ENCODE measurements at places on chromosomes 3 and 15. TPM values are rescaled to one million over a fixed set of nuclear protein-coding genes. Genes with fewer than 3 reads are reported as not detected.

The GOLGA8J gene
- not detected for total RNA-seq

The SEMA3F gene
- 16.5 TPM for total RNA-seq

The GOLGA6A gene
- total RNA-seq = not detected

The SNTN gene
- total RNA-seq = not detected

The WDR82 gene
- total RNA-seq = 18.9 TPM

The DRD3 gene
- total RNA-seq = not detected

The SHC4 gene
- total RNA-seq = not detected

The MLF1 gene
- total RNA-seq = 6.0 TPM

The WNT5A gene
- not detected for total RNA-seq

The MYLK gene
- total RNA-seq = 20.5 TPM

The PYGO1 gene
- total RNA-seq = not detected

The FXR1 gene
- total RNA-seq = 44.9 TPM

The ISG20 gene
- total RNA-seq = 60.2 TPM

The LZTFL1 gene
- total RNA-seq = 6.4 TPM

The SCN11A gene
- not detected for total RNA-seq

The NECTIN3 gene
- total RNA-seq = 18.6 TPM

The ROBO2 gene
- total RNA-seq = 0.55 TPM

The EAF2 gene
- 0.86 TPM for total RNA-seq

The PRKCD gene
- total RNA-seq = 5.2 TPM

The SLC22A13 gene
- total RNA-seq = 0.26 TPM

The NANOGP8 gene
- not detected for total RNA-seq

The PSMA4 gene
- total RNA-seq = 167 TPM

The EMC7 gene
- total RNA-seq = 32.0 TPM

The MED12L gene
- total RNA-seq = not detected

The FAM81A gene
- 17.9 TPM for total RNA-seq

The TMEM40 gene
- not detected for total RNA-seq

The CDCP1 gene
- 13.6 TPM for total RNA-seq

The PDZRN3 gene
- total RNA-seq = 5.6 TPM

The SUCNR1 gene
- total RNA-seq = 0.08 TPM

The MOBP gene
- total RNA-seq = not detected

The LRTM1 gene
- not detected for total RNA-seq
